ENCODE measurements at places on chromosomes 7 and 10. TPM values are rescaled to one million over a fixed set of nuclear protein-coding genes. Genes with fewer than 3 reads are reported as not detected.

DNA sequence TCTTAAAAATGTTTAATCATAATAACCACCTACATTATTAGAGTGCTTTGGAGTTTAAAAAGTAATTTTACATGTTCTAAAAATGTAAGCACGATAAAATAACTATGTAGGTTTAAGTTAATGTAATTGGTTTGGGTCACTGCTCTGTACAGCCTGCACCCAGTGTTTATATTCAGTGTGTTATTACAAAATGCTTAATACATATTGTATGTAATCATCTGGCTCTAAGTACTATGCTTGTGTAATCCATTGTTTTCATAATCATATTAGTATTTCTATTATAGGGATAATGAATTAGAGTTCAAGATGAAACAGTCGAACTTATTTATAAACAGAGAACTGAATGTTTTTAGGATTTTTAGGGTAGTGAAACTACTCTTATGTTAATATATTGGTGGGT lies 13.1 kb downstream of the RPA3 start:
- H3K27me3 ChIP-seq = no peaks in the 10 kb centered on the region
- no peak for DNase-seq
- no peak overlapping the region for H3K4me3 ChIP-seq
- H3K27ac ChIP-seq = no peak overlapping the region

DNA sequence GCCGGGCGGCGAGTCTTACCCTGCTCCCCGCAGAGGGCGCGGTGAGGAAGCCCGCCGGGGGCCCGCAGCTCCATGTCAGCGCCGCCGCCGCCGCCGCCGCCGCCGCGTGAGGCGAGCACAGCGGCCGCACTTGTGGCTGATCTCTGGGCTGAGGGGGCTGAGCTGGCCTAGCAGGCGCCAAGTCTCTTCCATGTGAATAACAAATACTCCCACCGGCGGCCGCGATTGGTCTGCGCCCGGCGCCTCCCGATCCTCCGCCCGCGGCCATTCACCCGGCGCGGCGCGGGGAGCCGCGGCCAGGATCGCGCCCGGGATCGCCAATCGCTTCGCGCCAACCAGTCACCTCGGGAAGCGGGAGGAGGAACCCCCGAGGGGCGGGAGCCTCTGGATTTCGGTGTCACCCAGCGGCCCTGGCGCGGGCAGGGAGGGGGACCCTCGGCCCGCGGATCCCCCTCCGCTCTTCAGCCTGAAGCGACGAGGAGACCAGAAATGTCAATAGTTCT lies at the start of gene GRM8:
Gene GRM8, minus strand, starts transcription at position 164 of the 503 bp plus-strand sequence.
- H3K36me3 ChIP-seq = no peaks in the 10 kb centered on the region
- no peaks in the 10 kb centered on the region for H3K27me3 ChIP-seq
- peak within 1 kb of the TSS; percentile 66 for H3K27ac ChIP-seq
- peak within 1 kb of the TSS; percentile 72 for H3K4me3 ChIP-seq

DNA sequence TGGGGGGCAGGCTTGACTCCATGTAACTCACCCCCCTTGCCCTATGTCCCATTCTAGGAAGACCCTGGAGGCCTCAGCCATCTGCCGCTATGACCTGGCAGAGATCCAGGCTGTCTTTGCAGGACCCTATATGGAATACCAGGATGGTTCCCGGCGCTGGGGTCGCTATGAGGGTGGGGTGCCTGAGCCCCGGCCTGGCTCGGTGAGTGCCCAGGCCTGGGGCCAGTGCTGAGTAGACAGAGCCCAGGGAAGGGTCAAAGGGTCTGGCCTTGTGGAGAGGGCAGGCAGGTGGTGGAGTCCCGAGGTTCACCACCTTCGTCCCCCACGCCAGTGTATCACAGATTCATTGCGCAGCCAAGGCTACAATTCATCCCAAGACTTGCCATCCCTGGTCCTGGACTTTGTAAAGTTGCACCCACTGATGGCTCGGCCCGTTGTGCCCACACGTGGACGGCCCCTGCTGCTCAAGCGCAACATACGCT lies 7.5 kb downstream of the MRPL43 start:
- no peaks in the 10 kb centered on the region for H3K4me1 ChIP-seq
- peaks cover 28% of the 10 kb centered on the region for H3K36me3 ChIP-seq
- H3K27me3 ChIP-seq = no peaks in the 10 kb centered on the region
- no peak for DNase-seq
- H3K4me3 ChIP-seq = no peak overlapping the region
- H3K27ac ChIP-seq = no peak overlapping the region

GRCh38 chr7:48933549-48934085 lies 9.3 kb downstream of the CDC14C start:
- no peaks in the 10 kb centered on the region for H3K27me3 ChIP-seq
- H3K36me3 ChIP-seq = no peaks in the 10 kb centered on the region
- no peaks in the 10 kb centered on the region for H3K4me1 ChIP-seq
- no peak overlapping the region for H3K4me3 ChIP-seq
- no peak for DNase-seq

DNA sequence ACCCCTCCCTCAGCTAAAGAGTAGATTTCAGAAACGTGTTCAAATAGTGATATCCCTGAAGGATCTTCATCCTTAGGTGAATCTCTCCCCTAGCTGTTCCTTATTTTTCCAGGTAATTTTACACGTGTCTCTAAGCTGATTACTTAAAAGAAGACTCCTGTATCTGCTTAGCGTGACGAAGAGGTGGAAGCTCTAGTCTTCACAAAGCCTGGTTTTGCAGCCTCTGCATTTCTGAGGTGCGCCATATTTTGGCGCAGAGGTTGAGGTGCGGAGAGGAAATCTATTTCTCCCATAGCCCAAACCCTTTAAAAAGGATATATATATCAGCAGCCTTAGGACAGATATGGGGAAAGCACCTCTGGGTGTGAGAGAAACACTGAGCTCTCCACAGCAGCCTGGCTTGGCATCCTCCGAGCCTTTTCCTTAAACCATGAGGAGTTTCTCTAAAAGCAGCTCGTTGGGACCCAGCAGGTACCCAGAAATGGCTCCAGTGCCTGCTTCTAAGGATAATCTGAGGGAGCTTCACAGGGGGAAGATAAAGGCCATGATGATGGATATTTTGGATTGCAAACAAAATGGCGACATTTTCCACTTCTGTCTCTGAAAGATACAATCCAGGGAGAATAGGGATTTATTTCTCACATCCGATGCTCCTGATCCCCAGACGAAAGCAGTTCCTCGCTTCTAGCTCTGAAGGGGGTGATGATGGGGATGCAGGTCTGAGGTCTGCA lies 3.0 kb upstream of the HOXA2 start:
- no peak overlapping the region for H3K4me3 ChIP-seq
- H3K36me3 ChIP-seq = no peaks in the 10 kb centered on the region
- peaks cover 5% of the 10 kb centered on the region for H3K27me3 ChIP-seq
- no peaks in the 10 kb centered on the region for H3K4me1 ChIP-seq
- DNase-seq = no peak

GRCh38 chr10:120573355-120573754 lies 116.3 kb downstream of the PLPP4 start:
- H3K27me3 ChIP-seq = no peaks in the 10 kb centered on the region
- no peaks in the 10 kb centered on the region for H3K36me3 ChIP-seq
- H3K4me3 ChIP-seq = no peak overlapping the region
- H3K4me1 ChIP-seq = no peaks in the 10 kb centered on the region

The FAM237B gene
- total RNA-seq = not detected

The PKD2L1 gene
- total RNA-seq = 0.08 TPM

GRCh38 chr10:127911218-127911866 lies 4.4 kb downstream of the PTPRE start:
- DNase-seq = no peak
- H3K27ac ChIP-seq = no peak overlapping the region
- H3K4me3 ChIP-seq = no peak overlapping the region
- no peaks in the 10 kb centered on the region for H3K27me3 ChIP-seq
- no peaks in the 10 kb centered on the region for H3K36me3 ChIP-seq

The PDE6C gene
- total RNA-seq = not detected

The C10orf90 gene
- total RNA-seq = 0.05 TPM

The THSD7A gene
- 1.3 TPM for total RNA-seq

- no peaks in the 10 kb centered on the region for H3K4me1 ChIP-seq
- no peak overlapping the region for H3K4me3 ChIP-seq
- no peaks in the 10 kb centered on the region for H3K27me3 ChIP-seq
Observed at GRCh38 chr10:13627459-13628310, 40.9 kb downstream of the PRPF18 start.

DNA sequence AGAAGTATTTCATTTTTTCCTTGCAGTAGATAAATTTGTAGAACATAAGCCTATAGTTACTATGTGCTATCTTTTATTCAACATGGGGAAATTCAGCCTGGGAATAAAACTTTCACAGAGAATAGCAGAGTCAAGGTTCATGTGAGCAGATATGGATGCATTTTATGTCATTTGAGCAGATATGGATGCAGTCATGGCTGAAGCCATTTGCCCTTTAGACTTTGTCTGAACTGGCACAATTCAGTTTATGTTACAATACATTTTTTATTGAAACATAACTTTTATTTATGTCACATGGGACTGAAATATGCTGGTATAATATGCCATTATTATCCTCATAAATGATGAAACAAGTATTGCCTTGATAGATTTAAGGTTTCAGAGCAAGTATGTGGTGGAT lies 231.1 kb downstream of the CACNA2D1 start:
- H3K4me1 ChIP-seq = no peaks in the 10 kb centered on the region
- no peak overlapping the region for H3K4me3 ChIP-seq
- H3K36me3 ChIP-seq = no peaks in the 10 kb centered on the region
- DNase-seq = no peak

GRCh38 chr7:80197627-80198026 lies 63.0 kb downstream of the GNAI1 start:
- H3K4me3 ChIP-seq = no peak overlapping the region
- no peaks in the 10 kb centered on the region for H3K27me3 ChIP-seq
- H3K36me3 ChIP-seq = no peaks in the 10 kb centered on the region

DNA sequence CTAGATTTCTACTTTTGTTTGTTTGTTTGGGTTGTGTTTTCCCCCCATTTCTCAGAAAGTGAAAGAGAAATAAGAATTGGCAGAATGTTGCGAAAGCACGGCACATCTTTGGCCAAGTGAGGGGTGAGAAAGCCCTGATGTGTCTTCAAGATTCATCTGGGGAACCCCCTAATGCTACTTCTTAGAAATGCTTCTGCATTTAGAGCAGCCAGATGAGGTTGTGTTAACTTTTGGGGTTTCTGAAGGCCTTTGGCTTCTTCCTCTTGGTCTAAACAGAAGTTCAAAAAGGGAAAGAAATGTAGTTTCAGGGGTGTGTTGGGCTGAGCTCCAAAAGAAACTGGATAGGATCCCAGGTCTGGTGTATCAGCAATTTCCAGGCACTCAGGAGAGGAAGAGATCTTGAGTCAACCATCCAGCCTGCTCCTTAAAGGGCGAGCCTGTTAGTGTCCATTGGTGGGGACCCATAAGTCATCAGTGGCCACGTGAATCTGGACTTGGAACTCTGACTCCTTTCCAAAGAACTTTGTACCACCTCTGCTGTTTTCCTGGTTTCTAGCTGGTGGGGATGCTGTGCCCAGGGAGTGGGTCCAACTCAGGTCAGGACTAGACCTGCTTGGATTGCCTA lies 6.5 kb downstream of the DUSP5 start:
- H3K27me3 ChIP-seq = no peaks in the 10 kb centered on the region
- peak overlapping the region; percentile 3 for H3K27ac ChIP-seq
- H3K36me3 ChIP-seq = no peaks in the 10 kb centered on the region

GRCh38 chr7:80284855-80285254 lies 150.2 kb downstream of the GNAI1 start:
- no peaks in the 10 kb centered on the region for H3K36me3 ChIP-seq
- no peak for DNase-seq
- H3K27ac ChIP-seq = no peak overlapping the region
- H3K27me3 ChIP-seq = no peaks in the 10 kb centered on the region
- H3K4me3 ChIP-seq = no peak overlapping the region

- H3K4me3 ChIP-seq = no peak overlapping the region
- no peaks in the 10 kb centered on the region for H3K27me3 ChIP-seq
- H3K27ac ChIP-seq = no peak overlapping the region
- DNase-seq = no peak
Observed at GRCh38 chr7:158809596-158809995, 19.7 kb downstream of the ESYT2 start.

DNA sequence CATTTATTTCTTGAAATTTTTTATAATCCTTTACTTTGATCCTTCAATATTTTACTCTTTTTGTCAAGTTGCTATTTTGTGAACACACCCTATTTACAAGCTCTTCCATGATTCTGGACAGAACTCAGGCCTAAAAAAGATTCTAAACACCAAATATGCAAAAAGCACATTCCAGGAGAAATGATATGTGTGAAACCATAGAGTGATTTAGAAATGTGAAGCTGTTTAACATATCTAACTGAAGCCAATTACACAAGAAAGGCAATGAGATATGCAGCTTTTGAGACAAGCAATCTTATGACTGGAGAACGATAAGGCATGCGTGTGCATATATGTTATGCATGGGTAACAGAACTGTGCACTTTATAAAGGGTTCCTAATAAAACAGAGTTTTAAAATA lies 243.0 kb downstream of the CACNA2D1 start:
- H3K4me3 ChIP-seq = no peak overlapping the region
- H3K36me3 ChIP-seq = no peaks in the 10 kb centered on the region
- no peaks in the 10 kb centered on the region for H3K4me1 ChIP-seq
- DNase-seq = no peak
- H3K27ac ChIP-seq = no peak overlapping the region

GRCh38 chr10:71359364-71360046 lies 37.2 kb upstream of the CDH23 start:
- no peaks in the 10 kb centered on the region for H3K27me3 ChIP-seq
- peaks cover 7% of the 10 kb centered on the region for H3K36me3 ChIP-seq
- no peak overlapping the region for H3K4me3 ChIP-seq
- DNase-seq = no peak
- H3K4me1 ChIP-seq = no peaks in the 10 kb centered on the region

DNA sequence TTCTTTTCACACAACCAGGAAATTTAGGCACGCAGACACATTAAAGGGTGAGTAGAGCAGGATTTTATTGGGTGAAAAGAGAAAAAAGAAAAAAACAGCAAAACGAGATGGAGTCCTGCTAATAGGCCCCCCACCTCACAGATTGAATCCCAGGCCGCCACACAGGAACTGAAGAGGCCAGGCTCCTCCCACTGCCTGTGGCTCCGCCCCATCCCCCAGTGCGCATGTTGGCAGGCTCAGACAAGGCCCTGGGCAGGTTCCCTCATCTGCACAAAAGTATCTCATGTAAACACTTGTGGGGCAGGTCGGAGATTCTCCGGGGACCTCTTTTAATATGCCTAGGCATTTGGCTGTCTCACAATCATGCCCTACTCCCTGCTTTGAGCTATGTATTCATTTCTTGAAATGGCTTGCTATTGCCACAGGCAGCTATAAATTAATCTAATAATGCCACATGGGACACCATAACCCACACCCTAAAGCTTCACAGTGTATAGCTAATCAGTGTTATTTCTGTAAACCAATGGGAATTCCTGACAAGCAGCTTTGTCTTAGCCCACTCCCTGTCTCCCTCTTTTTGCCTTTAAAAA lies 76.2 kb upstream of the KIF5B start:
- H3K4me3 ChIP-seq = no peak overlapping the region
- no peak for DNase-seq
- no peaks in the 10 kb centered on the region for H3K27me3 ChIP-seq
- no peak overlapping the region for H3K27ac ChIP-seq

DNA sequence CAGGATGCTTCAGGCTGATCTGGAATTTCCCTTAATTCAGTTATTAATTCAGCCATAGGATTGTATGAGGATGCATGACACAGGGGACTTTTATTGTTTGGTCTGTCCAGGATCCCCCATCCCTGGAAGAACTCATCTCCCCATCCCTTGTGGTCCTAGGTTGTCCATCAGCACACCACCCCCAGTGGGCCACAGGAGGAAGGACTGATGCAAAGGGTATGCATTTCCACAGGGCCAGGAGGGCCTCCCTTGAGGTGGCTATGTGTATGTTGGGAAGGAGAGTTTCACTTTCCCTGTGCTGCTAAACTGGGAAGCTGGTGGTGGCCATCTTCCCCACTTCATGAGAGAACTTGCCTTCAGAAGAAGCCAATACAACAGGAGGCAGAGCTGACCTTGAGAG lies 44.6 kb upstream of the GRB10 start:
- no peak overlapping the region for H3K4me3 ChIP-seq
- no peaks in the 10 kb centered on the region for H3K27me3 ChIP-seq
- no peaks in the 10 kb centered on the region for H3K36me3 ChIP-seq
- H3K27ac ChIP-seq = no peak overlapping the region
